ENCODE measurements at places on chromosomes 2 and 18.

DNA sequence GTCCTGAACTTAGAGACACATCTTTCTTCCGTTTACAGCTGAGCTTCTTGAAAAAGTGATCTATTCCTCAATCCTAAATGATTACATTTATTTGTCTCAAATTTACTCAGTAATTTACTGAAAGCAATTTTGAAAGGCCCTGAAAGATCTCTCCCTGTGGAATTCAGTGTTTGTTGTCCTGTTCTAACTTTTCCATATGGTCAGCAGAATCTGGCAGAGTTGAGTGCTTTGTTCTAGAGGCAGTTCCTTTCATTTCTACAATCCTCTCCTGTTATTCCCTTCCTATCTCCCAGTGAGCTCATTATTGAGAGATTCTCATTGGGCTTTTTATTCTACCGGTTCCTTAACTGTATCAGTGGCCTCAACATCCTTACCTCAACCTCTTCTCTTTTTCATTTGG lies 36.5 kb upstream of the REG3G start:
- no peak for DNase-seq

- DNase-seq: no peak
Observed at GRCh38 chr2:179057737-179058136, 7.8 kb upstream of the CCDC141 start.

GRCh38 chr2:25437881-25438662 lies 96.3 kb upstream of the DNMT3A start:
- DNase-seq: no peak

GRCh38 chr18:41695441-41695840 lies 259.6 kb upstream of the PIK3C3 start:
- no peak for DNase-seq

- no peak for DNase-seq
Observed at GRCh38 chr18:6330786-6331185, 83.9 kb downstream of the L3MBTL4 start.

Data from Daoy (cell line).